ENCODE measurements at places on chromosomes 7 and 10.
A peak's percentile ranks its signal among the peaks of the same experiment; 100 is the strongest.

- no peak for DNase-seq
These were observed 25.3 kb downstream of the GARIN1A start for GRCh38 chr7:128697302-128697905.

DNA sequence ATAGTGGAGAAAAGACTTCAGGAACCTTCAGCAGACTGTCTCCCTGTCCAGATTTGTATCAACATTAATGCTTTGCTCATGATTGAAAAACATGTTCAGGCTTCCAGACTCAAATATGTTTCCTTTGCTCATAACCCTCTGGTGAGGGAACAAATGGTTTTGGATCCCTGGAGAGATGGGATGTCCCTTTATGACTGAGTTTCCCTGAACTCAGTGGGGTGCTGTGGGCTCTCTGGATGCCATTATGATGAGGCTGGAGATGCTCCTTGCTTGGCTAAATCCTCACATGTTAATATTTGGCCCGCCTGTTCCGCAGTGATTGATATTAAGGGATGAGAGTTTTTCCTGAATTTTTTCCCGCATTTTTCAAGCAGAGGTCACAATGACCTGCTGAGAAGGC is 749.4 kb downstream of the SUGCT start:
- DNase-seq = no peak

GRCh38 chr10:15571575-15571974 is 148.1 kb downstream of the ITGA8 start:
- DNase-seq = no peak

DNA sequence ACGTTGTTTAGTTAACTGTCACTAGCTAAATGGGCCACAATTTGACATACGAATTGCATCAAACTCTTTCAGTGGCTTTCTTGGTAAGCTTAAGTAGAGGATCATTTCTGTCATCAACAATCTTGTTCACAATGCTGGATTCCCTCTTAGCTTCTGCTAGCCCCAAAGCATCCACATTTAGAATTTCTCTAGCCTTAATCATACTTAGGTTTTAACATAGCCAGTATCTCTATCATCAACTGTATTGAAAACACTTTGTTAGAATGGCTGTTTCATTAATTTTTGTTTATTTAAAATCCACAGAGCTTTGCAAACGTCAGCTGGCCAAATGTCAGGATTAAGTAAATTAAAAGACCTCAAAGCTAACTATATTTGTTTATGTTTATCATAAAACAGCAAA is 41.1 kb downstream of the ABRAXAS2 start:
- DNase-seq = no peak

DNA sequence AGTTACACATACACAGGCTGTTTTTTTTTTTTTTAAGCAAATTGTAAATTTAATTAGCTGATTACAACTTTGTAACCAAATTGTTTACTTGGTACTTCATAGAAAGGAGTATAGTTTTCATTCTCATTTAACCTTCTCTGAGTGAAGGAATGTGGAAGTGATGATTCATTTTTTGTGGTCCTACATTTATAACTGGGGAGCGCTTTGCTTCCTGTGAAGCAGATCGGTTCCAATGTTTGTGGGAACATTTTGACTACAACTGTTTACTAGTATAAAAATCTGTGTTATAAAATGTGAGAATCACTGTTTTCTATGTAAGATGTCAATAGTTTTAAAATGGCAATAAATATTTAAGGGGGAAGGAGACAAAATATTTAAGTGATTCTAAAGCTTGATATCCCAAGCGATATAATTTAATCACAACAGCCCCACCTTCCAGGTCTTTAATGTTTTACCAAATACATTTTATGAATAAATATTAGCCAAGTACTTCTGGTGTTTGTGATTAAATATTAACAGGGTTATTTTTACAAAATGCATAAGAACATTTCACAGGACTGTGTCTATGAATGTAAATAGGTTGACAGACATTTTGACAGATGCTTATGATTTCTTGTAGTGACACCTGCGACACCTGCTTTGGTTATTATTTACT is 57.1 kb downstream of the NXPH1 start:
- no peak for DNase-seq

DNA sequence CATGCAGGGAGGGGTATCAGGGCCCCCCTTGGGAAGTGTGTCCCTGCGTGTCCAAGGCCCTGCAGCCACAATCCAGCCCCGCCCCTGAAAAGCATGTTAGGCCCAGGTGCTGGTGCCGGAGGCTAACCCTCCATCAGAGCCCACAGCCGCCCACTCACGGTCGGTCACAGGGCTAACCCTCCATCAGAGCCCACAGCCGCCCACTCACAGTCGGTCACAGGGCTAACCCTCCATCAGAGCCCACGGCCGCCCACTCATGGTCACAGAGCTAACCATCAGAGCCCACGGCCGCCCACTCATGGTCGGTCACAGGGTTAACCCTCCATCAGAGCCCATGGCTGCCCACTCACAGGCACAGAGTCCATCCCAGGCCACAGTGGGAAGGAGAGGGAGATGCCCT is 426.0 kb downstream of the DNAJB6 start:
- DNase-seq = no peak

- no peak for DNase-seq
These were observed 13.9 kb upstream of the ABCC2 start for GRCh38 chr10:99768556-99768955.

GRCh38 chr7:40597517-40597916 is 462.7 kb downstream of the SUGCT start:
- no peak for DNase-seq

DNA sequence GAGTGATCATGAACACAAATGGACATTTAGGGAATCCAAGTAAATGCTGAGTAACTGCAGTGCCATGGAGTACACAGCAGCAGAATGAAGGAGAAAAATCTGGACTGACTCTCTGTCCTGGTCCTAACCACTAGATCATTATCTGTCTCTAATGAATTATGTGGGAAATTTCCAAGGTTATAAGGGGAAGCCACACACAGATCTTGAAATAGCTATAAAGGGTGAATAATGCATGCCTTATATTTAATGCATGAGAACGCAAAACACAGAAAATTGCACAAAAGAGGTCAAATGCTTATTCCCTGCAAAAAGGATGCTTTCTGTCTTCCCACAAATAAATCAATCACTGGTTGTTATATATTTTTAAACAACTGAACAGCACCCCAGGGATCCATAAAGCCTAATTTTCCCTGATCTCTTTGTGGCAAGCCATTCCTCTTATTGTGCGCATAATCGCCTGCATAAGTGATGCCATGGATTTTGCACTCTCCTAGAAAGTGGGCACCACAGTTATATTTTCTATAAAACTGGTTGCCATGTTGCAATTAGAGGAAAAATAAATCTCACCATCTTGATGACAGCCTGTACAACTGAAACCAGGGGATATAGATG is 201.8 kb downstream of the XPNPEP1 start:
- DNase-seq = no peak

- DNase-seq = no peak
These were observed 76.3 kb downstream of the WDFY4 start for GRCh38 chr10:48760983-48761382.

- DNase-seq = no peak
These were observed 64.1 kb upstream of the PDZD8 start for GRCh38 chr10:117439243-117439912.

GRCh38 chr10:61024856-61025201 is 80.8 kb upstream of the RHOBTB1 start:
- no peak for DNase-seq

DNA sequence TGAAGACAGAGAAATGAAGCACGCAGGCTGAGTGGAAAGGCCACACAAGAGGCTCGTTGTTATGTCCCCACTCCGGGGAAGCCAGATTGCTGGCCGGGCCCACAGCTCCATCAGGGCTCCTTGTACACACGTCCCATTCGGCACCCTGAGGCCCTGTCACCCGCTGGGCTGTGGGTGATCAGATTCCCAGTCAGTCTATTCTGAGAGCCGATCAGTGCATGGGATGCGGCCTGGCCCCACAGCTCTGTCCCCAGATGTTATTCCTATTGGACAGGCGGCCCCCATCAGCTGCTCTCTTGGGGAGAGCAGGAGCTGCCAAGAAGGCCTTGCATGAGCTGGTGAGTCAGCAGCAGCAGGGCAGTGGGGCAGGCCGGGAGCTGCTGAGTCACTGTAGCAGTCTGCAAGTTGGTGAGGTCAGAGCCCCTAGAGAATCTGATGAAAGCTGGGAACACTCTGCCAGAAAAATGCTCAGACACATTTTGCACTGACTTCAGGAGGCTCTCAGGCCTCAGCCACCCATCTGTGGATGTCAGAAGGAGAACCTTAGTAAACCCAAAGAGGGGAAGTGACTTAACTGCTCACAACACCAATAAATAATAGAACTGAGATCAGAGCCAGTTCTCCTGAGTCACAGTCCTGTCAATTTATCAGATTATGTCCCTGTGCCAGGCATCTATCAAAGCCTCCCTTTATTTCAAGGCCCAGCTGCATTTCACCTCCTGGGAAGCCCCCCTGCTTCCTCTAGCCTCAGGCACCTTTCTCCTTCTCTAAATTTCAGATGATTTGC is 9.4 kb upstream of the PSAP start:
- DNase-seq = no peak

DNA sequence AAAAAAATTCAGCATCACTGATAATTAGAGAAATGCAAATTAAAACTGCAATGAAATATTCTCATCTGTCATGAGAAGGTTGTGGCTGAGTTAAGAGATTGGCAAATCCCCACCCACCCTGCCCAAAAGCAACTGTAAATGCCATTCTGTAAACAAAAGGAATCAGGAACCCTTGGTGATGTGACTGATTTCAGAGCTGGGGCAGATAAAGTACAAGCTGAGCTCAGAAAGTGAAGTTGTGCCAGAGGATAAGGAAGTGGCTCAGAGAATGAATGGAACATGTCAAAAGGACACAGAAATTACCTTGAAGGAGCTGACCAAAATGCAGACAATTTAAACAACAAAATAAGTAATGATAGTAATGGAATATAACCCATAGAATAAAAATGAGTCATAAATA is 32.7 kb upstream of the ARMS2 start:
- no peak for DNase-seq

DNA sequence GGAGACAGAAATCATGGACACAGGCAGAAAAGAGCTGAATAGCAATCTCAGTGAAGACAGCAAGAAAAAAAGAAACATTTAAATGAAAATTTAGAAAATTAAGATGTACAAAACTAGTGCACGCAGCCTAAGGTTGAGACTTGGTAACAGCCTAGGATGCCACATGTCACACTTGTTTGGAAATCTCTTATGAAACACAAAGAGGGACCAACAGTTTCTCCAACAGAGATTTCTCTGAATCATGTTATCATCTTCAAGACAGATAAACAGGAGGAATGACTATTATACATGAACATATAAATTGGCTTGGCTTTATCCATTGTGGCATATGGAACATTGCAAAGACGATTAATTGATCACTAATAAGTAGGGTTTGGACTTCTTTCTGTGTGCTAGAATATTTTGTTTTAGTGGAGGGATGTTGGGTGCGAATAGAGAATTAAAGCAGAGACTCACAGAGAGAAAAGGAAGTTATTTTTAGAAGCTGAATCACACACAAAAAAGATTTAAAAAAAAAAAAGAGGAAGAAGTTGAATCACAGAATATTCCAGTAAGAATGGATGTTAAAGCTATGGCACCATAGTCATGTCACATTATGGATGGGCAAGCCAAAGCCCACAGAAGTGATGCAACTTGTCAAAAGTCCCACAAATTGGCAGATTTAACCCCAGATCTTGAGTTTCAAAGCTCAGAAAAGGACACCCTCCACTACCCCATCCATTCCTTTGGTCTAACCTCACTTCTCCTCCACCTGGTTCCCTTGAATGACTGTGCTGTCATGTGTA is 91.6 kb downstream of the MYOF start:
- DNase-seq = no peak

DNA sequence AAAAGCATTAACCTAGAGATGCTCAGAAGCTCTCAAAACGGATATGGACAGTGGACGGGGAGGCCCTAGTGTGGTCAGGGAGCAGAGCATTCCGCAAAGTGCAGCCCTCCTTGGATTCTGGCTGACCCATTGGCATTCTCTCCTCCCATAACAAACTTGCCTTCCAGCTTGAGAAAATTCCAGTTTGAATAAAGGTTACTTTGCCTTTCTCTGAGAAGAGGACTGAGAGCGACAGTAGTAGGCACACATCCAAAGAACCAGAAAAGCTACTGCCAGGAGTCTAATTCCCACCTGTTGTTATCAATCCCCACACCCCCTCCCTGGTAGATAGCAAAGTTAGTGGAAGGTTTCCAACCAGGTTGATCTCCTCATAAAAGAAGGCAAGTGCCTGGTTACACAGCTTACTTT is 84.7 kb upstream of the TRIL start:
- DNase-seq = no peak

DNA sequence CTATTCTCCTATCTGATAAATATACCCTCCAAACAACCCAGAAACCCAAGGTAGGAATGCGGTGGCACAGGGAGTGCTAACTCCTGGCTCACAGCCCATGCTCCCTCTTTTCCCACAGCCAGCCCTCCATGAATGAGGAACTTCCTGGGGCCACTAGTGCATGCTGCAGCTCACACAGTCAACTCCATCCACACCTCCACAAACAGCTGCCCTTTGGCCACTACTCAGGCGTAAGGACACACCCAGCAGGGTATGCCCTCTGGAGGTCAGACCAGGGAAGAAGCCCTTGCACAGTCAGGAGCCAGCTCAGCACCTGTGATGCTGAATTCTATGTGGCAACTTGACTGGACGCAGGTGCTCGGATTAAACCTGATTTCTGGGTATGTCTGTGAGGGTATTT is 85.2 kb upstream of the PIK3CG start:
- no peak for DNase-seq

- DNase-seq = no peak
These were observed 167.2 kb downstream of the PRKG1 start for GRCh38 chr10:51241461-51241860.

GRCh38 chr10:69718951-69719350 is 82.8 kb upstream of the COL13A1 start:
- DNase-seq = no peak

DNA sequence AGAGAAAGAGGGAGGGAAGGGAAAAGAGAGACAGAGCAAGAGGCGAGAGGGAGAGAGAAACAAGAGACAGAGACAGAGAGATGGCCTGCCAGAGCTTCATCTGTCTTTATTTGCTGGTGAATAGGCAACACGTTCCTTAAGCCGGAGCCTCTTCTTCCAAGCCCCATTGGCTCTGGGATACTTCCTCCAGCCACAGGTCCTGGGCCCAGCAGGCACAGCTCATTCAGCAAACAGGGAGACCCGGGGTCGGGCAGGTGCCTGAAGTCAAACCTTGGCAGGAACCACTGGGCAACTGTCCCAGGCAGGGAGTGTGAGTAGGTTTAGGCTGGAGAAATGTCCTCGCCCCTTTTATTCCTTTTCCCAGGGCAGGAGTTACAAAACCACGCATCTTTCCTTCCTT is 68.2 kb downstream of the MYL10 start:
- DNase-seq = no peak

- DNase-seq = peak; percentile 43
These were observed 29.8 kb downstream of the MTURN start for GRCh38 chr7:30164567-30164966.

- no peak for DNase-seq
These were observed 579.8 kb downstream of the GLRX3 start for GRCh38 chr10:130715686-130716670.

- no peak for DNase-seq
These were observed 352.3 kb upstream of the PODXL start for GRCh38 chr7:131908714-131909113.

GRCh38 chr7:129670656-129671055 is 59.1 kb downstream of the NRF1 start:
- no peak for DNase-seq
